Activated CD4-positive, alpha-beta T cell treated with anti-CD3 and anti-CD28 coated beads for 48 hours (primary cell): ENCODE measurements at places on chromosomes 13 and 19.

GRCh38 chr13:41603917-41604316 lies 146.6 kb downstream of the RGCC start:
- DNase-seq: peak; percentile 7

DNA sequence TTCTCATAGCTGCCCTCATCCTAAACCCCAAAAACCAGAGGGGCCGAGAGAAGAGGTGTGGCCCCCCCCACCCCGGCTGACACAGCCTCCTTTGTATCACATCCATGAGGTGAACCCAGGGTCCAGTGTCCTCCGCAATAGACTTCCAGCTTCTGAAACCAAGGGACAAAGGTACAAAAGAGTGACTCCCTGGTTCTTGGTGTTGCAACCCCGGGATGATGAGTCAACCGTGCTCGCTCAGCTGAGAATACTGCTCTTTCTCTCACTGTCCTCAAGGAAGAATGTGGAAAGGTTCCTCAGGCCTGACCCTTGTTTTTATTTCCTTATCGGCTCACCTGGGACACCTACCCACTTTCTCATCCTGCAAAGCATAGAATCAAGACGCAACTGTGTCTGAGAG lies 5.5 kb downstream of the SLC15A1 start:
- DNase-seq: no peak

DNA sequence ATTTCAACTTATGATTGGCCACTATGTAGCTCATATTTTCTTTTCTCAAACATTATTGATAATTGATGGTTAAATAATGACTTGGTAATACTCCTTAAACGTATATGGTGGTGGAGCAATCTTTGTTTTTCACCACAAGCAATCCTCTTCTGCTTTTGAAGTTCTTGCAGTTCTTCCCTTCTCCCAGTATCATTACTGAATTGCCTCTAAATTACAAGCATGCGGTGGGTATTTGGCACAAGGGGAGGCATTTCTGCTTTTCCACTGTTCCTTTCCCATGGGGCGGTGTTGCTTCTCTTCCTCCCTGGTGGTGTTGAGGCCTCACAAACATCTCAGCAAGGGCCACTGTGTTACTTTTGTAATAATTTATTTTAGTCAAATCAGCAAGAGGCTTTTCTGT lies 234.4 kb upstream of the RXFP2 start:
- DNase-seq: no peak

- DNase-seq: no peak
These were observed 1.6 kb downstream of the LMNB2 start for GRCh38 chr19:2454962-2455850.

GRCh38 chr13:60970736-60971135 lies 444.9 kb downstream of the PCDH20 start:
- DNase-seq: no peak

GRCh38 chr19:48152551-48152950 lies 17.6 kb downstream of the LIG1 start:
- peak; percentile 74 for DNase-seq
